NCI-H2171 treated with DMSO at 0.1 percent for 48 hours (cell line): ENCODE measurements at places on chromosomes 13 and 19.

DNA sequence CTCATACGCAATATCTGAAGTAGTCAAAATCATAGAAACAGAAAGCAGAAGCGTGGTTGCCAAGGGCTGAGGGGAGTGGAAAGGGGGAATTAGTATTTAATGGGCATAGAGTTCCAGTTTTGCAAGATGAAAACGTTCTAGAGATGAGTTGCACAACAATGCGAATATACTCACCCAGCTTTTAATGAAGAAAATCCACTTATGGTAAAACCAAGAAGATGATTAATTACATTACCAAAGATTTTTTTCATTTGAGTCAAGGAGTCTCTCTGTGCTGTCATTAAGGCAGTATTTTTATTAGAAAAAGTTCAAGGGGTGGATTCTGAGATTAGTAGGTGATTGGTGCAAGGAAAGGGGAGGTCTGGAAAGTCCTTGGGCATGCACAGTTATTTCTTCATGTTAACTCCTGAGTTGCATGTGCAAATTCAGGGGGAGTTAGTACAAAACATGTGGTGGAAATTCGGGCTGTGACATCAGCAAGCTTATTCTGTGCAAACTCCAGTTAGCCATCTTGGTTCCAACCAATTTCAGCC is 6.9 kb upstream of the CBY2 start:
- no peak for DNase-seq

- DNase-seq, result no peak
Measured at GRCh38 chr13:103873725-103874124, 807.5 kb upstream of the SLC10A2 start.

GRCh38 chr13:87736849-87737385 is 65.7 kb downstream of the SLITRK5 start:
- DNase-seq, result no peak

- peak; percentile 68 for DNase-seq
Measured at GRCh38 chr19:5805462-5806132, 730 bp downstream of the NRTN start.

DNA sequence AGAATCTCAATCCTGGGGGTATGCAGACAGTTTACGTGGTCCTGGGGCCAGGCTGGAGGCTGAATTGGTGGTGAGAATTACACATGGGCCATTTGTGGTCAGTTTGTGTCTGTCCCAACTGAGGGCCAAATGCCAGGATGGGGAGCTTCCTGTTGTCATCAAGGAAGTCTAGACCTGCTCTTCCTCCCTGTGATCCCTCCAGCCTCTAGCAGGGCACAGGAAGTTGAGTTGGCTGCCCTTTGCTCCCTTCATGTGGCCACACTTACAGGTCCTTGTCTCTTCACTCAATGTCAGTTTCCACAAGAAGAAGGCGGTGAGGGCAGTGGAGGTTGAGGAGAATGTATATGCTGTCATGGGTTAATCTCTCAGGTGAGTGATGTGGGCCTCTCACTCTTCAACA is 30.1 kb downstream of the SIGLEC7 start:
- DNase-seq, result no peak

- no peak for DNase-seq
Measured at GRCh38 chr13:43546816-43547215, 240.0 kb downstream of the ENOX1 start.

DNA sequence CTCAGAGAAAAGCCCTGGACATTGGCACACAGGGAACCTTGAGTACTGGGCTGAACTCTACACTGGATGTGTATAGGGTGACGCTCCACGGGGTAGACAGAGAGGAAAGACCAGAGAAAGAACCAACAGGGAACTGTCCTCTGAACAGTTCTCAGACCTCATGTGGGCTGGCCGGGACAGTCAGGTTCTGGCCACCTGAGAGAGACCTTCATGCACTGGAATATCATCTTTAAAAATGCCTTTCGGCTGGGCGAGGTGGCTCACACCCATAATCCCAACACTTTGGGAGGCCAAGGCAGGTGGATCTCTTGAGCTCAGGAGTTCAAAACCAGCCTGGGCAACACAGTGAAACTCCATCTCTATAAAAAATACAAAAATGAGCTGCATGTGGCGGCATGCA is 143.8 kb upstream of the GJB6 start:
- DNase-seq, result no peak

DNA sequence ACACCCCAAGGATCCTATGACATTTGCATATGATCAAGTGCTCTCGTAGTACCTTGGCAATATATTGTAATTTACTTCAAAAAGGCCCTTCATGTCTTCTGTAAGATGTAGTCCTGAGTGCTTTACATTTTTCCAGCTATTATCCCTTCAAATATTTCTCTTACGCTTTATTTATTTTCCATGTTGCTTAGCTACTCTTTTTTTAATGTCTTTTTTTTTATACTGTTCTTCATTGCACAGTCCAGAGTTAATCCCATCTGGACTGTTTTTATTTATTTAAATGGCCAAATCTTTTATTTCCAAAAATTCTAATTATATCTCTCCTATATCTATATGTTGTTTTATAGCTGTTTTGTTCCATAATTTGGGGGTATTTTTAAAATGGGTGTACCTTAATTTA is 371.3 kb downstream of the SLC7A1 start:
- DNase-seq, result no peak

DNA sequence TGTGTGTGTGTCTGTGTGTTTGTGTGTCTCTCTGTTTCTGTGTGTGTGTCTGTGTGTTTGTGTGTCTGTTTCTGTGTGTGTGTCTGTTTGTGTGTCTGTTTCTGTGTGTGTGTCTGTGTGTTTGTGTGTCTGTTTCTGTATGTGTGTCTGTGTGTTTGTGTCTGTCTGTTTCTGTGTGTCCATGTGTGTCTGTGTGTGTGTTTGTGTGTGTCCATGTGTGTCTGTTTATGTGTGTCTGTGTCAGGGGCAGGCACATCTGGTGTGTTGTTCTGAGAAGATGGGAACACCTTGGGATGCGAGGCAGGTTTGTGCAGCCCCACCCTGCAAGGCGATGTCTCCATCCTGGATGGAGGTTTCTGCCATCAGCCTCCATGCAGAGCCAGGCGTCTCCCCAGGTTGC is 275.8 kb upstream of the SOX1 start:
- no peak for DNase-seq

DNA sequence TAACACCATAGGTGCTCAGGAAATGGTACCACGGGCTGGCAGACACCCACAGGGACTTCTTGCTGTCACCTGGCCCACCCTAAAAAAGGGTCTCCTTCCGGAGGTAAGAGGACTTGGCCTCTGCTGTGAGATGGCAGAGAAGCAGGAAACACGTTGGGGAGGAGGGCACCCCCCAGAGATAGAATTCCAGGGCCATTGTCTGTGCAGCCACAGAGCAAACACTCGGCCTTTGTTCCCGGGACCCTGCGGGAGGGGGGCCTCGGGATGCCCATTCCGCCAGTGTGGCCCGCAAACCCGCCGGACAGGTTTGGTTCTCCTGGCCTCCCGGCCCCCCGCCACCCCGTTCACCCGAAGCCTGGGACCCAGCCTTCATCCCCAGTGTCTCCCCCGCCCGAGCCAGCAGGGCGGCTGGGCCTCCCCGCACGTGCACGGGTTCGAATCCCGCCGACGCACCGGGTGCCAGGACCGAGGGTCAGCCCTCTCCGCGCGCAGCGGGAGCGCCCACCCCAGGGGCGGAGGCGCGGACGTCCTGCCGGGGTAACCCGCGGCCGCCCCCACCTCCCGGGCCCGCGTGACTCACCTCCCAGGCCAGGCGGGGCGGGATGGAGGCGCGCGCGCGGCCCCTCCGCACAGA is 714 bp downstream of the PLPP2 start:
- no peak for DNase-seq
